ENCODE measurements at places on chromosomes 1 and 21.
A peak's percentile ranks its signal among the peaks of the same experiment; 100 is the strongest.

- DNase-seq = no peak
These were observed 603.4 kb downstream of the PTPRU start for GRCh38 chr1:29839726-29840125.

GRCh38 chr1:2867861-2868260 is 66.4 kb upstream of the TTC34 start:
- no peak for DNase-seq

GRCh38 chr1:45403298-45403697 is 63.1 kb upstream of the MUTYH start:
- DNase-seq = no peak

- no peak for DNase-seq
These were observed 1.9 kb upstream of the SLC27A3 start for GRCh38 chr1:153773096-153773921.

GRCh38 chr1:62356257-62356835 is 37.1 kb upstream of the KANK4 start:
- peak; percentile 18 for DNase-seq

DNA sequence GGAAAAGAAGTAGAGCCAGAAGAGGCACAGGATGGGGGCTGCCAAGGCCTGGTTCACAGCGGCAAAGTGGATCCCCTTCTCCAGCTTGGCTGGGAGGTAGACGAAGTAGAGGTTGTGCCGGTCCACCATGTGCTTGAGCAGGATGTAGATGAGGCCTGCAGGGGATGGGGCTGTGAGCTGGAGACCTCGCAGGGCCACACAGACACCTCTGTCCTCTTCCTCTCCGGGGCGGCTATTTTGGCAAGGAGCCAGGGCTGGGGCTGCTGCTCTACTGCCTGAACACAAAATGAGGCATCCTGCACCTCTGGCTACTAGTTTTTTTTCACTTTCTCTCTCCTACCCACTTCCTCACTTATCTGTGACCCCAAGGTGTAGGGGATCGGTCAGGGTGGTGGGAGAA is 32.3 kb downstream of the TMEM63A start:
- DNase-seq = no peak

- no peak for DNase-seq
These were observed 41.3 kb upstream of the RAB3GAP2 start for GRCh38 chr1:220313576-220313975.

GRCh38 chr1:196027127-196027526 is 581.1 kb downstream of the KCNT2 start:
- no peak for DNase-seq

- no peak for DNase-seq
These were observed 26.8 kb downstream of the THEM4 start for GRCh38 chr1:151882466-151882865.

- peak; percentile 27 for DNase-seq
These were observed 38.6 kb upstream of the COX20 start for GRCh38 chr1:244796719-244797406.

DNA sequence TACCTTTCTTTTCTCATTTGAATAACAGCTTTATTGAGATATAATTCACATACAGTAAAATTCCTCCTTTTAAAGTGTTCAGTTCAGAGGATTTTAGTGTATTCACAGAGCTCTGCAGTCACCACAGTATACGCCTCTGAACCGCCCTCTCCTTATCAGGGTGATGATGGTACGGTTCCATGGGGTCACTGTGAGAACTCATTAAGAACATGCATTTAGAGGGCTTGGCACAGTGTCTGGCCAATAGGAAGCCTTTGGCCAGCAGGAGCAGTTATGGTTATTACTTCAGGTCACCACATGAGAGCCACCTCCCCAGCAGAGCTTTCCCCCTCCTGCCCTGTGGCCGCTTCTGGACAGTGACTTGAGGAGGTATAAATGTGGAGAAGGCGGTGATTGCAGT is 27.3 kb downstream of the KCNQ4 start:
- DNase-seq = no peak

DNA sequence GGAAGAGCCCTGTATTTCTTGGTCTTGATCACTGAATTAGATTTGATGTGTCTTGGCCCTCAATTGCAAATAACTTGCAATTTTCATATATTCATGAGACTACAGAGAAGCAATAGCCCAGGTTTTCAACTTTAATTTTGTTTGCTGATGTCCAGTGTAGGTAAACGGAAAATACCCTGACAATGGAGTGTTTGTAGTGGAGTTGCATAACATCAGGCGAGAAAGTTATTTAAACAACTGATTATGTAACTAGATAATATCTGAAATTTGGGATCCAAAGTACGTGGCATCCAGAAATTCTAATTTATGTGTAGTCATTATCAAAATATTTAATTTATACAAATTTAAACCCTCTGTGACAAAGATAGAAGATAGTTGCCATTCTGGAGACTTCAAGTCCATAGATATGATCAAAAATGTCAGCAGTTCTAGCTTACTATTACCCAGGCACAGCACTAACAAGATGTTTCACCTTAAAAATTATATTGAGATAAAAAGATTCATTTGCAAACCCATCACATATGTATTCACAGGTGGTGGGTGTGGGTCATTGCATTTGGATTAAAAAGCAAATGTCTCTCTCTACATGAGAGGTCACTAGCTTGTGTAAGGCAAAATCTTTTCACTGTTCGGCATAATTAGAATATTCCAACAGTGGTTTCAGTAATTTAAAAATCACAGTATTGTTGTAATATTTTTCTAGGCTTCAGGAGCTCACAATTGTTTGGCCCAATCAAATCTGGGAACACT is 150.7 kb downstream of the KCTD3 start:
- DNase-seq = no peak

DNA sequence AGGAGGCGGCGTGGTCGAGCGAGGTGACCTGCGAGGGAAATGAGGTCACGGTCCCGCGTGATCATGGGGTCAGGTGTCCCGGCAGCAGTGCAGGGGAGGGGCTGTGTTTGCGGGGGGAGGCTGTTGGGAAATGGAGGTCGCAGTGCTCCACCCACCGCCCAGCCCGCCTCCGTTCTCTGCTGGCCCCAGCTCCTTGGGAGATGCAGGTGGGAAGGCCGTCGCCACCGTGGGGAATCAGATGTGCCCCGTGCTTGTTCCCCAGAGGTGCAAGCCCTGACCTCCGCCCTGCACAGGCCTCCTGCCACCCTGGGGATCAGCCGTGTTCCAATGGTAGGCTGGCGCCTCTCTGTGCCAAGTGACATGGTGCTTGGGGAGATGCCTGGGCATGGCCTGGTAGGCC is 95.7 kb downstream of the PRDM16 start:
- DNase-seq = no peak

DNA sequence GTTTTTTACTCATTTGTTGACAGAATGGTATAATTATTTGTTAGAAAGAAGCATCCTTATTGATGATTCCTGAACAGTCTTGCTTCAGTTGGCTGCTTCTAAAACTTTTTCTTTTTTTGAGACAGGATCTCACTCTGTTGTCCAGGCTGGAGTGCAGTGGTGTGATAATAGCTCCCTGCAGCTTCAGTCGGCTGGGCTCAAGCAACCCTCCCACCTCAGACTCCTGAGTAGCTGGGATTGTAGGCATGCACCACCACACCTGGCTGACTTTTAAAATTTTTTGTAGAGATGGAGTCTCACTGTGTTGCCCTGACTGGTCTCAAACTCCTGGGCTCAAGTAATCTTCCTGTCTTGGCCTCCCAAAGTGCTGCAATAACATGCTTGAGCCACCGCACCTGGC is 38.8 kb downstream of the MACF1 start:
- DNase-seq = no peak

DNA sequence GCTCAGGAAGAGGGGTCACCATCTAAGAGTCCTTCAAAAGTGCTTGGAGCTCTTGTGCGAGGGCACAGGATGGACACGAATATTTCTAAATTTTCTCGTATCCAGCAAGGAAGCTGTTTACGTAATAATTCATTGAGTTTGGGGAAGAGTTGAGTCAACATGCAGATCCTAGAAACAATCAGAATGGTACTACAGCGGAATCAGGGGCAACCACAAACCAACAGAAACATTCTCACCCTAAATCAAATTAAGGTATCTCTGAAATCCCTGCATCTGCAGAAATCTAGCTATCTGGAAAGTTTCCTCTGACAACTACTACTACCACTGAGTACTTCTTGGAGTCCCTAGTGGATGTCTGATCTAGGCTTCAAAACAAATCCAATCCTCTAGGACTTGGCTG is 352.4 kb downstream of the LTN1 start:
- no peak for DNase-seq

- DNase-seq = no peak
These were observed 8.0 kb upstream of the TMEM52 start for GRCh38 chr1:1926886-1927660.

DNA sequence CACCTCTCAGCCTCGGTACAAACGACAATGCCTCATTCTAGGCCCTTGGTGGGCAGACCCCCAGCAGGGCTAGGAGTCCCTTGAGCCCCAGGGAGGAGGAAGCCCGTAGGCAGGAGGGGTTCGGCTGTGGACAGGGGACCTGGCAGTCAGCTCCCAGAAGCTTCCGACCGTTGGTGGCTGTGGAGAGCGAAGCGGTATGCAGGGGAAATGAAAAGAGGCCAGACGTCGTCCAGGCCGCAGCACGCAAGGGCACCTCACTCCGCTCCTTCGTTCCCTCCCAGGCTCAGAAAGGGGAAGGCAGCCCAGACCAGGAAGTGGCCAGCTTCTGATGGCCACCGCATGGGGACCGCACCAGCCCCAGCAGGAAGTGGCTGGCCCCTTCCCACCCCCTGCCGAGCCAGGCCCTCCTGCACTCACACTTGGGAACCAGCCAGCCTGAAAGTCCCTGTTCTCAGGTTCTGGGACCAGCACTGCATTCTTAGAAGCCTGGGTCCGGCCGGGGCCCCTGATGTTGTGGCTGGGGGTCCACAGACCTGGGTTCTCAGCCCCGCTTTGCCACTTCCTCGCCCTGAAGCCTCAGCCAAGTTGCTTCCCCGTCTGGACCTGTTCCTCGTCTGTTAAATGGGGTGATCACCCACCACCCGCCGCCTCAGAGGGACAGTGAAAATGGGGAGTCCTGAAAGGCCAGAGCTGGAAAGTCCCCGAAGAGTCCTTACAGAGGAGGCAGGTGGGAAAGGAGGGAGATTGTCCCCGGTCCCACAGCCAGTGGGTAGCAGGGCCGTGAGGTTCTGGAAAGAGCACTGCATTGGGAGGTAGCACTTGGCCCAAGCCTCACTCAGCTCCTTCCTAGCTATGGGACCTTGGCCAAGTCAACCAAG is 104.0 kb upstream of the RUNX3 start:
- no peak for DNase-seq

- DNase-seq = no peak
These were observed 66.0 kb downstream of the VCAM1 start for GRCh38 chr1:100785470-100786052.

- no peak for DNase-seq
These were observed 62.1 kb downstream of the GNG12 start for GRCh38 chr1:67771152-67771551.

DNA sequence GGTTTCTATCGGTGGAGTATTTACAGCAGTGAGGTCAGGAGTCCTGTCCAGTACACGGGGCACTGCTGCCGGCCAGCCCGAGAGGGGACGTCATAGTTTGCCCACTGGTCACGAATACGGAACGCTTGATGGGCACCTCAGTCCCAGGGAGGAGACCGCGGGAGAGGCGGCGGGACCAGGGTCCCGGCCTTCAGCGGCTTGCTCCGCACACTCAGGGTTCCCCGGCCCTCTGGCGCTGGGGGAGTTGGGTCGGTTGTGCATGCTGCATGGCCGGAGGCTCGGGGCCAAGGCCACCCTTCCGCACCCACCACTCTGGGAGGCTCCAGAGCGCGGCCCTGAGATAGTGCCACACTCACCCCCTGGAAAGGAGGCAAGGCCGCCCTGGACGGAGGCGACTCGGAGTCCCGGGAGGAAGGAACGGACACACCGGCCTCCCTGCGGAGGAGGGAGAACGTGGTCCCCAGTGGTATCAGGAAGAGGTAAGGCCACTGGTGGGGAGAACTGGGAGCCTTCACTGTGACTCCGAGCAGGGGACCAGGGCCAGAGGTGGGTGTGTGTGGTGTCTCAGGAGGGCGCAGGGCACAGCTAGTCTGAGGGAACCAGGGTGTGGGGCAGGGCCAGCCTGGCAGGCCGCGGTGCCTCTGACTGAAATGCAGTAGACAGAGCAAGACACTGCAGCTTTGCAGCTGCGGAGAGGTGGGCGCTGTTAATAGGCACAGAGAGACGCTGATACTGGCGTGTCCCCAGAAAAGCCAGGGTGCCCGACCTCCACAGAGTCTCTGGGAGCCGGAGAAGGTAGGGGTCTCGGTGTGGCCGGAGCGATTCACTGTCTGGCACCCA is 28.6 kb upstream of the PRSS38 start:
- DNase-seq = no peak

DNA sequence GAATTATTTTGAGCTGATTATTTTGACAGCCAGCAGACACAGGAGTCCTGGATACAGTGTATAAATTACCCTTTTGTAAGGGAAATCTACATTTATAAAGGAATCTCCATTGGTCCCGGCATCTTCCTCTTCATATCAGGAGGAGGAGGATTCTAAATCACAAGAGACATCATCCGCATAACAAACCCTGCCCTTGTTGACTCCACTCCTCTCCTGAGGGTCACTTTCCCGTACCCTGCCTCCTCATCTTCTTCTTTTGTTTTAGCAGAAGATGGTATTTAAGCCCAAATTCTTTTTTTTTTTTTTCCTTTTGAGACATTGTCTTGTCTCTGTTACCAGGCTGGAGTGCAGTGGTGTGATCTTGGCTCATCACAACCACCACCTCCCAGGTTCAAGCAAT is 14.6 kb upstream of the PKNOX1 start:
- no peak for DNase-seq

- DNase-seq = no peak
These were observed 300.0 kb downstream of the HHIPL2 start for GRCh38 chr1:222247811-222248310.

GRCh38 chr1:51242546-51242945 is 6.5 kb downstream of the RNF11 start:
- DNase-seq = no peak

- no peak for DNase-seq
These were observed 5.5 kb upstream of the PTP4A2 start for GRCh38 chr1:31943546-31944184.

DNA sequence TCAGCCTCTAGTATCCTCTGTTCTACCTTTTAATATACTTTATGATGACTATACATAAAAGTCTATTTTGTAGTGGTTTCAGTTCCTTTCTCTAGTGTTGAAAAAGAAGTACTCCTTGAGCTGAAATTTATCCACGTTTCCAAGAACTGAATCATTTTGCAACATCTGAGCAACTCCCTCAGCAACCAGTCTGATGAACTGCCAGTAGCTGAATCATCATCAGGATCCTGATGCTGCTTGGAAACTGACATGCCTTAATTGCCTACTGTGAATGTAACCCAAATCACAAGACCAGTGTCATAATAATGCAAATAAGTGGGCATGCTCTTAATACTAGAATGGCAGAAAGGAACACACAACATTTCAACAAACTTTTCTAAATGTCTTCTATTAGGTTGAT is 103.3 kb downstream of the CYYR1 start:
- peak; percentile 15 for DNase-seq

DNA sequence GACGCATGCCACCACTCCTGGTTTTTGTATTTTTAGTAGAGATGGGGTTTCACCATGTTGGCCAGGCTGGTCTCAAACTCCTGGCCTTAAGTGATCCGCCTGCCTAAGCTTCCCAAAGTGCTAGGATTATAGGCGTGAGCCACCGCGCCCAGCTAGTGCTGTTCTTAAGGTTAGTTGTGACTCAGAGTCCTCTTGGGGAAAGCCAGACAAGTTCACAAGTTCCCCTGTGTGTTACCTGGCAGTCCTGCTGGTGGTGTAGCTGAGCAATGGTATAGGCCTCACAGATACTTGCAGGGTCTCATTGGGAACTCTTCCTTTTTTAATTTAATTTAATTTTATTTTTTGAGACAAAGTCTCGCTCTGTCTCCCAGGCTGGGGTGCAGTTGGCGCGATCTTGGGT is 10.6 kb downstream of the CFAP126 start:
- DNase-seq = no peak

- no peak for DNase-seq
These were observed 5.5 kb downstream of the PGLYRP4 start for GRCh38 chr1:153343040-153343681.
